ENCODE measurements at places on chromosomes 4 and X.

DNA sequence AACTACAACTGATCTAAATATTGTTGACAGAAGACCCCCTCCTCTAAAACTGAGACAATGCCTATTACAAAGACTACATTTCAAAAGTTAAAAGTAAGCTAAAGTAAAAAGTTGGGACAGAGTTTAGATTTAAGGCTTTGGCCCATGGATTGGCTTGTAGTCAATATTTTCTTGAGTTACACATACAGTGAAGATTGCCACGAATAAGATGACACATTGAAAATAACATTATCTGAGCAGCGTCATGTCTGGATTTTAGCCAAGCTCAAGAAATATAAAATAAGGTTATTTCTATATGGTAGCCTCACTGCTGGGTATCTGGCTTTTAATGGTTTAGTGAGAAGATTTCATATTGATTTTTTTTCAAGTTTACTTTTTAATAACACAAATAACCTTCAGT, 266.2 kb upstream of the LDB2 start:
- H3K27ac ChIP-seq: no peak overlapping the region
- no peaks in the 10 kb centered on the region for H3K27me3 ChIP-seq
- H3K36me3 ChIP-seq: no peaks in the 10 kb centered on the region
- H3K4me1 ChIP-seq: no peaks in the 10 kb centered on the region
- no peak overlapping the region for H3K4me3 ChIP-seq

DNA sequence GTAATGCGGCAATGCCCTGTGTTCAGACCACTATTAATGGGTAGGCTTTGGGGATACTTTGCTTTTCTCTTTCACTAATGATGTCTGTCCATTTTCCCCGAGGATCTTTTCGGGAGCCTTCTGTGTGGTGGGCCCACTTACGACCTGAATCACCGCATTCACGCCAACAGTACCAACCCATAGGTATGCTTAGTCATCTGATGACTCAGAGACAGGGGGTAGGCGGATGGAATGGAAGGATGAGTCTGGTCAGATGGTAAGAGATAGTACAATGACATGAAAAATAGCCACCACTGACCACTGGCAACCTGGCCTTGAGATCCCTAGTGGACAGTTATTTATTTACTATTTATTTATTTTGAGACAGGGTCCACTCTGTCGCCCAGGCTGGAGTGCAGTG, 76.0 kb upstream of the DHRSX start:
- H3K27ac ChIP-seq: no peak overlapping the region
- no peaks in the 10 kb centered on the region for H3K36me3 ChIP-seq
- no peak overlapping the region for H3K4me3 ChIP-seq
- no peak for DNase-seq
- H3K27me3 ChIP-seq: peaks cover 10% of the 10 kb centered on the region
- H3K4me1 ChIP-seq: no peaks in the 10 kb centered on the region

GRCh38 chr4:54712206-54712605, 54.4 kb downstream of the KIT start:
- H3K4me3 ChIP-seq: no peak overlapping the region
- no peak for DNase-seq
- no peaks in the 10 kb centered on the region for H3K4me1 ChIP-seq
- H3K36me3 ChIP-seq: no peaks in the 10 kb centered on the region
- H3K27me3 ChIP-seq: peaks cover 3% of the 10 kb centered on the region

DNA sequence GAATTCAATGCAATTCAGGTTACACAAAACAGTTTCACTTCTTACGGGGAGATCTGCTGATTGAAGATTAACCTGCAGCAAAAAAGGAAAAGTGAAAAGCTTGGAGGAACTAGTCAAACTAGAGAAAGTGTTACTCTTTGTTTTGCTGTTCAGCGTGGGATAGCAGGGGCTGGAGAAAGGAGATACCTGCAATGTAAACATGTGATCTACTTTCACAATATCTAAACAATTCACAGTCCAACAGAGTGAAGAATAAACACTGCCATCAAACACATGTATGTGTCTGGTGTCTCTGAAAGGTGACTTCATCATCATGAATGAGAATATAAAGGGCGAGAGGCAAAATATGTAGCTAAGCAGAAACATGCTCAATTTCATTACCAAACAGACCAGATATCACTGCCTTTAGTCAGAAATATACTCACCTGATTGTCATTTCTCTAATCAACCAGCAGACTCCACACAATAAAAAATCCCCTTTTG, 26.4 kb downstream of the NIPAL1 start:
- H3K27me3 ChIP-seq: peaks cover 18% of the 10 kb centered on the region
- H3K27ac ChIP-seq: no peak overlapping the region
- no peaks in the 10 kb centered on the region for H3K36me3 ChIP-seq
- DNase-seq: no peak
- H3K4me3 ChIP-seq: no peak overlapping the region
- H3K4me1 ChIP-seq: peaks cover 53% of the 10 kb centered on the region

Measured in B cell (primary cell).